ENCODE measurements at places on chromosomes 12 and 14.

DNA sequence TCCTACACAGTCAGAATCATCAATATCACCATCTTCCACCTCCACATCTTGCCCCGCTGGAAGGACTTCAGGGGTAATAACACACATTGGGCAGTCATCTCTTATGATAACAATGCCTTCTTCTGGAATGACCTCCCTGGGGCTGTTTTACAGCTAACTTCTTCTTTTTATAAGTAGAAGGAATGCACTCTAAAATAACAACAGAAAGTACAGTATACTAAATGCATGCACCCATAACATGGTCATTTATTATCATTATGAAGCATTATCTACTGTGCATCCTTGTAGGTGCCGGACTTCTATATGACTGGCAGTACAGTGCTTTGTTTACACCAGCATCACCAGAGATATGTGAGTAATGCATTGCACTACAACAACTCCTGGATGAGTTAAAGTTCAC is 19.0 kb upstream of the NUAK1 start:
- no peak for DNase-seq

- DNase-seq, result peak; percentile 12
These were observed 358.0 kb downstream of the DAD1 start for GRCh38 chr14:22231018-22231417.

DNA sequence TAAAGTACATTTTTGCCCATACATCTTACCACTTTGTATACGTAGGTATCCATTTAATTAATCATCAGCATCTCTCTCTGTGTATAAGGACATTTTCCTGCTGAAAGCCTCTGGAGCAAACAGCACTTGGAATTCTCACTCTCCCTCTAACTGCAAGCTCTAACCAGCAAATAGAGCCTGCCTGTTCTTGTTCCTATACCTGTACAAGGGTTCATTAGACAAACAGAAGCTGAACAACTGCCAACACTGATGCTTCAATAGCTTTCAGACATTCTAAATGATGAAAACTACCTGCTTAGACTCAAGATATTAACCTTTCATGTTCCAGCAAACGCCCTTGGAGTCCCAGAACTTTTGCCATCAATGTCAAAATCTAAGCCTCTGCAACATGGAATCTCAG is 98.0 kb downstream of the KCNH5 start:
- DNase-seq, result no peak

DNA sequence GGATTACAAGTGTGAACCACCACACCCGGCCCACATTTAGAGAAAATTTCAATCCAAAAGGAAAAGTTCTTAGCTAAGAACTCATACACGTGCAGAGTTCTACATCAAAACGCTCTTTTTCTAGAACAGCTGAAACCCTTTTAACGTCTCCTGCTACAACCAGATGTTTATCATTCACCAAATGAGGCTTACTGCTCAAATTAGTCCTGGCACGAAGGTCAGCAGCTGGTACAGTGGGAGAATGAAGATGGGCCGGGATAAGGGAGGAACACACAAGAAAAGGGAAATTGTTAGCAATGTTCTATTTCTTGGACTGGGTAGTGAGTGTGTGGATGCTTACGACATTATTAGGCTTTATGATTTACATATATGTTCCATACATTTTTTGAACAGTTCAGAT is 37.2 kb downstream of the PRKAB1 start:
- DNase-seq, result no peak

DNA sequence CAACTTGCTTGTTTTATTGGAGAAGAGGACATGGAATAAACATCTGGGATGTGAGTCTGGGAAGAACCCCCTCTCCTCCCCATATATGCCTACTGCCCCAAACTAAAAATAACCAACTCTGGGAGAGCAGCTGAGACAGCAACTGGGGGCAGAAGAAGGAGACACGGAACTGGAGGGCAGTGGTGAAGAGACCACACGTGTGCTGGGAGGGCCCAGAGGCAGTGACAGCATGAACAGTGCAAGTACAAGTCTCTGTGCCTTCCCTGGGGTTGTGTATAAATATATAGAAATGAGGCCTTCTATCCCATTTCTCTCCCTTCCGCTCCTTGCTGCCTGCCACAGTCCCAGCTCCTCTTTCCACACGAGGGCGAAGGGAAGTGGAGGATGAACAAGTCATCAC is 4.0 kb upstream of the KRT73 start:
- DNase-seq, result no peak

DNA sequence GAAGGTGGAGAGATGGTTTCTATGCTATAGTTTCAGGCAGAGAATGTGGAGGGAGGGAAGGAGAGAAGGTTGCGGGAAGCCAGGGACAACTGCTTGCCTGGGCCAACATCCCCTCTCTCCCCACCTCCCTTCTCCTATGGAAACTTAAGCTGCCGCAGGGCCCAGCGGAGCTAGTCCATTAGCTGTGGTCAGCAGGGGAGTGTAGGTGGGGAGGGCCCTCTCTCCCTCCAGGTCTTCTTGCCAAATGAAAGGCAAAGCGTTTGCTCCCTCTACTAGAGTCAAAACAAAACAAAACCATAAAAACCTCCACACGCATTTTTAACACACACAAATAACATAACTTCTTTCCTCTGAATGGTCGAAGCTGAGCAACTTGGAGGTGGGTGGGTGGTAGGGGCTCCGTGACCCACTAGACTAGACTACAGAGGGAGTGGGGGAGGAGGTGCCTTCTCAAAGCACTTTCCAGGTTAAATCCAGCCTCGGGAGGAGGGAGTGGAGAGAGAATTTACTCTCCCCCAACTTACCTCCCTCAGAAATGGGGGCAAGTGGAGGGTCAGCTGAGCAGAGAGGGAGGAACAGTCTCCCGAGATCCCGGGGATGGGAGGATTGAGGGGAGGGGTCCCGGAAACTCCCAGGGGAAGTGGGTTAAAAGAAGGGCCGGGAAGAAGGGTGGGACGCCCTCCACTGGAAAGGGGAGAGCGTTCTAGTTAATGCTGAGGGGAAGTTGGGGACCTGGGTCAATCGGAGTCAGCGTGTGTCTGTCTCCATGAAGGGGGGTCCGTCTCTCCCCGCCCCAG is 4.6 kb upstream of the CACNB3 start:
- no peak for DNase-seq

DNA sequence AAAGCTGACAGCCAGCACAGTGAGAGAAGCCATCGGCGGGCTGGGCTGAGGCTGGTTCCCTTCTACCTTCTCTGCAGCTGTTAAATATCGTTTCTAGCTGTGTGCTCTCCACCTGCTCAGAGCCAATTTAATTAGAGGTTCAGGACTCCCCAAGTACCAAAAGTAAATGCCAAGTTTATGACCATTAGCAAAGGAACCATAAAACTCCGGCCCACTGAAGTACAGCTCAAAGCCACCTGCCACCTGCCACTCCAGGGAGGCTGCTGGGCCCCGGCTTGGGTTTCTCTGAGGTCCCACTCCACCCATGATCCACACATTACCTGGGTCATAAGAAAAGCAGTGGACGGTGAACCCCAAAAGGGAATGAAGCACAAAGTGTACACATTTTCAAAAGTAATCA is 272.8 kb downstream of the KSR2 start:
- DNase-seq, result no peak

- DNase-seq, result no peak
These were observed 64.5 kb downstream of the SEC23A start for GRCh38 chr14:39038542-39038941.

- DNase-seq, result peak; percentile 75
These were observed 5.7 kb upstream of the NOS1 start for GRCh38 chr12:117367006-117367638.

DNA sequence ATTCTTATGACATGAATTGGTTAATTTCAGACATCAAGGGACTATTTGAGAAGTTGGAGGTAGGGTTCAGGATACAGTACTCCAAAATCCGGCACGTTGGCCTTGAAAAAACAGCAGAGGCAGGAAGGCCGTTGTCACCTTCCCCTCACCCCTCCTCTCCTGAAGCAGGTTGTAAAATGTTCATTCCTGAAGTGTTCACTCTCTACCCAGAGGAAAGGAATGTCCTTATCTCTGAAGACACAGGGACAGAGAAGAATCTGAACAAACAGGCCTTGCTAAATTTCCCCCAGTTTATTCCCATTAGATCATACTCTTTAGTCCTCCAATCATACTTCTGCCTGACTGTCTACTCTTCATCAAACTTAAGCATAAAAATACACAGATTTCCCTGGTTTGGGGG is 313.6 kb downstream of the ZFP36L1 start:
- no peak for DNase-seq

DNA sequence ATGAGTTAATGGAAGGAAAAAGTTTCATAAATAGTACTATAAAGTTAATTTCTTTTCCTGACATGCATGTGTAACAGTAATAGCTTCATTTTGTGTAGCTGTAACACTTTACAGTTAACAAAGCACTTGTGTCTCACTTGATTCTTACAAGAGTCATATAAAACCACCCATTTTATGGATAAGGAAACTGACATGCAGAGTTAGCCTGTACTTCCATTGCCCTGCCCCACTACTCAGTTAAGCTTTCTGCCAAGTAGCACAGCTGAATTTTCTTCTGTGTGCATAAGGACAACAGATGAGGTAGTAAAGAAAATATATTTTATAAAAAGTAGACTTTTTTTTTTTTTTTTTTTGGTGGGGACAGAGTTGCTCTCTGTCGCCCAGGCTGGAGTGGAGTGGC is 32.2 kb downstream of the ANO6 start:
- DNase-seq, result no peak

DNA sequence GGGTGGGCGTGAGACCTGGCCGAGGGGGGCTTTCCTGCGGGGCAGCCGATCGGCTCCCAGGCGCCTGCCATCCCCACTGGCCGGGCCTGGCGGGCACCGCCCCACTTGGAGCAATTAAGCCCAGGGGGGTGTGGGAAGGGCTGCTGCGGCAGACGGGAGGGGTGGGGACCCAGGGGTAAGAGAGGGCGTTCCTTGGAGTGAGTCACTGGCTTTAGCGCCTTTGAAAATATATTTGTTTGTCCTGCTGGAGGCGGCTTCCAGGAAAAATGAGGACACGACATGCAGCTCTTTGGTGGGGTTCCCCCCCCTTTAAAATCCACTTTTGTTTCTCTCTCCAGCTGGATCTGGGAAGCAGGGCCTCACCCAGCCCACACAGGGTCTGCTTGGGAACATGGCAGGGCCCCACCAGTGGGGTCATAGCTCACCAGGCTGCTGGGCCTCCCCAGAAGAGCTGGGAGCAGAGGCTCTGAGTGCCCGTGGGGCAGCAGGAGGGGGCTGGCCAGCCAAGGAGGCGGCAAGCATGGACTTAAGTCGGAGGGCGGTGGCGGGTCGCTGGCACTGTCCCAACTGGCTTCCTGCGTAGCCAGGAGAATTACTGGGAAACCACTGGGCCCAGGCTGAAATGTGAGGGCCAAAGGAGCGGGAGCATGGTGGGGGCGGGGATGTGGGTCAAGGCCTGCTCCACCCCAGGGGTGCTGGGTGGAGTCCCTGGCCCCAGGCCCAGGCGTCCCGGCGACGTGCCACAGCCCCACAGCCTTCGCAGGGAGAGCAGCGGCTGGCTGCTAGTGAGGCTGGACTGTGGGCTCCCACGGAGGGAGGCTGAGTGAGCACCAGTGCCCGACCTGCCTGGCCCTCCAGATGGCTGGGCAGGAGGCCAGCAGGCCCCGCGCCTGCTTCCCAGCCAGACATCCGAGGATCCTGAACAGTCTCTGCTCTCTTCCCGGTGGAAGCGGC is 128.0 kb downstream of the RFLNA start:
- no peak for DNase-seq

DNA sequence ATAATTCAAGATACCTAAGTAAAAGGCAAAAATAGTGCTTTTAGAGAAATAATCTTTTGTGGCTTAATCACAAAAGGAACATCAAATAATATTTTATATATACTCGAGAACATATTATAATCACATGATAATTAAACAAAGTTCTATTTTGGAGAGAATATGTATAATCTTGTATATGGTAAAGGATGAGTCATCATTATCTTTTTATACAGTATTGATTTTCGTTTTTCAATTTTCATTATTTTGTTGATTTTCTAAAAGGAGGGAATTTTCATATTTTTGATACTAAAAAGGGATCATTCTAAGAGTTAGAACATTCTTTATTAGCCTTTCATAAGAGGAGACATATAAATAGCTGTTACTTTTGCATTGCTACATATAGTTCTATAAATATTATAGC is 77.3 kb upstream of the TTC7B start:
- no peak for DNase-seq

DNA sequence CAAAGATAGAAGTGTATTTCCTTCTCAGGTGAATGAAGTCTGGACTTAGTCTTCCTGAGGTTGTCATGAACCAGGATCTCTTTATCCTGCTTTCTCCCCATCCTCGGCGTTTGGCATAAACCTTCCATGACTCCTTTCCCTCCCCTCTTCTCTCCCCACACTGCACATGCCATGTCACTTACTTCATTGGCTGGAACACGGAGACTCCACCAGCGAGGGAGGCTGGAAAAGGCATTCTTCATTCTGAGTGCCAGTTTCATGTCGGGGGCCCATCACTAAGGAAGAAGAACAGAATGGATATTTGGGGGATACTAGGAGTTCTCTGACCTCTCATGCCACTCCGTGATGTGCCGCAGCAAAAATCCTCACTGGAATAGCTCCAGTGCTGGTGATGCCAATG is 105.6 kb downstream of the VCPKMT start:
- DNase-seq, result no peak

- DNase-seq, result peak; percentile 61
These were observed 193.7 kb upstream of the LRIG3 start for GRCh38 chr12:59113831-59114615.

GRCh38 chr12:32066206-32066605 is 40.4 kb upstream of the BICD1 start:
- no peak for DNase-seq

DNA sequence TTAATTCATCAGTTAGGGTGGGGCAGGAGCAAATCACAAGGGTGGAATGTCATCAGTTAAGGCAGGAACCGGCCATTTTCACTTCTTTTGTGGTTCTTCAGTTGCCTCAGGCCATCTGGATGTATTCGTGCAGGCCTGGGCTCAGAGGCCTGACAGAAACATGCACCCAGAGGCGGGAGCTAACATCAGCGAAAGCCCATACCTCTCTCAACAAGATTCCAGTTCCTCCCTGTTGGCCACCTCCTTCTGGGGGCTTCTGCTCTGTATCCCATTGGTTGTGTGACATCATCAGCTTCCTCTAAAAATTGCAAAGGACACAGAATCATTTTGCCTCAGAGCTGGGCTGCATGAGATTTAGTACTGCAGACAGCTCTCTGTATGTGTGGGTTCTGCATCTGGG is 134.3 kb downstream of the ZNF664 start:
- DNase-seq, result no peak

- DNase-seq, result no peak
These were observed 118.3 kb downstream of the CCER1 start for GRCh38 chr12:90836689-90837088.

GRCh38 chr14:51657762-51658161 is 6.1 kb downstream of the FRMD6 start:
- no peak for DNase-seq

GRCh38 chr12:62693376-62694050 is 226.9 kb downstream of the MON2 start:
- no peak for DNase-seq

DNA sequence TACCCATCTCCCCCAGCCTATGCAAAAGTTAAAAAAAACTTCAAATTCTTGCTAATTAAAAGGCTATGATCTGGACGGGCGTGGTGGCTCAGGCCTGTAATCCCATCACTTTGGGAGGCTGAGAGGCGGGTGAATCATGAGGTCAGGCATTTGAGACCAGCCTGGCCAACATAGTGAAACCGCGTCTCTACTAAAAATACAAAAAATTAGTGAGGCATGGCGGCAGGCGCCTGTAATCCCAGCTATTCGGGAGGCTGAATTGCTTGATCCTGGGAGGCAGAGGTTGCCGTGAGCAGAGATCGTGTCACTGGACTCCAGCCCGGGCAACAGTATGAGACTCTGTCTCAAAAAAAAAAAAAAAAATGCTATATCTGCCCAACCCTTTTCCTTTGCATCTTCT is 925.4 kb downstream of the GALC start:
- no peak for DNase-seq
